ENCODE measurements at places on chromosomes 2 and 18.

GRCh38 chr2:181008407-181008806, 28.0 kb downstream of the UBE2E3 start:
- DNase-seq: no peak

DNA sequence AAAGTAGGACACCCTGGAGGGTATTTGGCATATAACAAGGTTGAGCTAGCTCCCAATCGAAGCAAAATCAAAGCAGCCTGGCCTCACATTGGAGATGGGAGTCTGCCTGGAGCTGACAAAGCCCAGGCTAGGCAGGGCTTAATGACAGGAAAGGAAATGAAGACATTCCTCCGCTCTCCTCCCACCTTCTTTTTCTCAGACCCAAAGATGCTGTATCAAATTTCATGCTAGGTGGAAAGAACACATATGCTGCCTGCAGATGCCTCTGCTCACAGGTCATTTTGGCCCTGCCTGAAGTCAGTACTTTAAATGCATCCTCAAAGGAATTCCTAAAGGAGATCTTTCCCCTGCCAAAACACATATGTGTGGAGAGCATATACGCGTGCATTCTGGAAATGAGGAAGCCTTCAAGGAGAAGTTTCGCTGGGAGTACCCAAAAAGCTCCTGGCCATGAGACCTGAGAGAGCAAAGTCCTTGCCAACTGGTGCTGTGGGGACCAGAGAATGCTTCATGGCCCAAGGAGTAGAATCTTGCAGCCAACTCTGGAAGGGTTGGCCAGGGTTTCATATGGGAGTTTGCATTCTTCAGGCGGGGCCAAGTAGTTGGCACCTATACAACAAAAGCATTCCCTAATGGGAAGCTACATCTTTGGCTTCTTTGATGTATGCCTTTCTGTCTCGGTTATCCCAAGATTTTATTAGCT, 88.0 kb downstream of the AQP4 start:
- no peak for DNase-seq

DNA sequence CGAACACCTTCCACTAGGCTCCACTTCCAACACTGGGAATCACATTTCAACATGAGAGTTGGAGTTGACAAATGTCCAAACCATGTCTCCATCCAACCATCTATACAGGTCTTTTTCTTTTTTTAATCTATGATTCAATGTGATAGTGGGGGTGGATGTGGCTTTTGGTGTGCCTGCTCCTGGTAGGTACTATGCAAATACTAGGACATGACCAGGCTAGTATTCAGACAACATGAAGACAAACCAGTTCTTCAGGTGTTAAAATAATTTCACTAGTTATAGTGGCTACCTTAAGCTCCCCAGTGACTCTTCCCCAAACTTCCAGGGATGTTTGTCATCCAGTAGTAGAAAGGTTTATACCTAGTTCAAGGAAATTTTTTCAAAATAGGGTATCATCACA, 387.5 kb downstream of the CDH2 start:
- DNase-seq: no peak

DNA sequence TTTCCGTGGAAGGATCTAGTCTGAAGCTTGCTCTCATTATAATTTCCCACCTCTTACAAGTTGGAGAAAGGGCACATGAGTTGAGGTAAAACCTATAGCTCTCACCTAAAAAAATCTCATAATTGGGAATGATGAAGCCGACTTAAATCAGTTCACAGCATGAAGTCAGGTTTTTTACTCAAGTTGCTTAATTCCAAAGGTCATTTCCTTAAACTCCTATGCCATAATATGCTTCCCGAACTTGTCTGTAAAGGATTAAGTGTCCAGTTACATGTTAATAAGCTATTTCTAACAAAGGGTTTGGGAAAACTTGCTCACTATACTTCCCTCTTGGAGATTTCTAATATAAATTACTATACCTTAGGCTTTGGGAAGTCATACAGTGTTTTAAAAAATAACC, 481.2 kb downstream of the NUP35 start:
- DNase-seq: no peak

DNA sequence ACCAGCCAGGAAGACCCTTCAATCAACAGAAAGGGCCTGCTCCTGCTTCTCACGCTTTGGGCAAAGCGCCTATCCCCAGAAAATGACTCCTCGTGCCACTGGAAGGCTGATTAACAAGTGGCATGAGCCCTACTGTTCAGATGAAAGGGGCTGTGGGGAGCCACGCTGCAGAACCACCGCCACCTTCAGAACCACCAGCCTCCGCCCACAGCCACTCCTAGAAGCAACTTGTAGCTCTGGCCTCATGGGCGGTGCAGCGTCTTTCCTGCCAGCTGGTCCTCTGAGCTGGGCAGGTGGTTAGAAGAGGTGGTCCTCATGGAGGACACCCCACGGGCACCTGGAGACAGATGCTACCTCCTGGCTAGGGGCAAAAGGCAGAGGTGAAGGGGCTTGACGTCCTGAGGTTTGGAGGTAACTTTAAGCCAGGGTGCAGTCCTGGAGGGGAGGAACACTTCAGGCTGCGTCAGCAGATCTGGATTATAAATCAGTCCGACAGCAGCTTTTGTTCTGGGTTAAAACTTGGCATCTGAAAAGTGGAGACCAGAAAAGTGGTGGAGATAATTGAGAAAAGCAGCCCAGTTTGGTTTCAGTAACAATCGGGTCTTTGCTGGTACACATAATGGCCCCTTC, 861 bp upstream of the SEMA4C start:
- DNase-seq: no peak

GRCh38 chr2:219596954-219597551, 604 bp upstream of the STK11IP start:
- peak; percentile 30 for DNase-seq

GRCh38 chr18:63848159-63848558, 39.3 kb upstream of the SERPINB2 start:
- peak; percentile 59 for DNase-seq

GRCh38 chr18:79910563-79911343, 40.7 kb downstream of the SLC66A2 start:
- no peak for DNase-seq

DNA sequence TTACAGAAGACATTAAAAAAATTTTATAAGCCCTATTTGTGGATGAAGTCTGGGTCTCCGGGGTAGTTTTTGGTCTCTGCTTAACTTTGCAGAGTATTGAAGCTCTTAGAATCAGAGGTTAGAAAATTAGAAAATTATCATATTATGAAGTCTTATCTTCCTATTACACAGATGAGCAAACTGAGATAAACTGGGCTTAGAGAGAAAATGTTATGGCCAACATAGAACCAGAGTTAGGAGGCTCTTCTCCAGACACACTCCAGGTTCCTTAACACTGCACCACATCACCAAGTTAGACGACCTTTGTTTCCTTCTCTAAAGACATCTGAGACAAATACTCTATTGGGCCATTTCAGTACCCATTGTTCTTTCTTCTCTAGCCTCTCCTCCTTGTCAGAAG, 36.7 kb upstream of the NEB start:
- DNase-seq: no peak

GRCh38 chr18:28805491-28805890, 628.6 kb upstream of the CDH2 start:
- DNase-seq: no peak

- DNase-seq: no peak
These were observed 522.1 kb downstream of the NRXN1 start for GRCh38 chr2:50509852-50510251.

GRCh38 chr2:83844490-83844889, 614.6 kb downstream of the SUCLG1 start:
- no peak for DNase-seq

DNA sequence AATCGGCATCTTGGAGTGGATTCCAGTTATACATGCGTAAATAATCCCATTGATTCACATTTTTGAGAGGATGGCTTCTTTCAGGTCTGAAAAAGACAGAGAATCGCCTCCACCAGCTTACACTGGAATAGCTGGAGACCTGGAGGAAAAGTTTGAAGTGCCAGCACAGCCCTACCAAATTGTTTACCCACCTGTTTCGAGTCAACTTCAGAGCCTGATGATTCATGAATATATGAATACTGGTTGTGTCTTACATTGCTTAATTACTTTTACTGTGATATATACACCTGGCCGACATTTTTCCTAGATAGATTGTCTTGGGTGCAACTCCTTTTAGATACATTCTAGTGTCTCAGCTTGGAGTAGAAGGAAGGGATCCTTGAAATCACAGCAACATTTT, 335 bp upstream of the NCKAP5 start:
- no peak for DNase-seq

- no peak for DNase-seq
These were observed 34.5 kb upstream of the TSPYL6 start for GRCh38 chr2:54290356-54291025.

DNA sequence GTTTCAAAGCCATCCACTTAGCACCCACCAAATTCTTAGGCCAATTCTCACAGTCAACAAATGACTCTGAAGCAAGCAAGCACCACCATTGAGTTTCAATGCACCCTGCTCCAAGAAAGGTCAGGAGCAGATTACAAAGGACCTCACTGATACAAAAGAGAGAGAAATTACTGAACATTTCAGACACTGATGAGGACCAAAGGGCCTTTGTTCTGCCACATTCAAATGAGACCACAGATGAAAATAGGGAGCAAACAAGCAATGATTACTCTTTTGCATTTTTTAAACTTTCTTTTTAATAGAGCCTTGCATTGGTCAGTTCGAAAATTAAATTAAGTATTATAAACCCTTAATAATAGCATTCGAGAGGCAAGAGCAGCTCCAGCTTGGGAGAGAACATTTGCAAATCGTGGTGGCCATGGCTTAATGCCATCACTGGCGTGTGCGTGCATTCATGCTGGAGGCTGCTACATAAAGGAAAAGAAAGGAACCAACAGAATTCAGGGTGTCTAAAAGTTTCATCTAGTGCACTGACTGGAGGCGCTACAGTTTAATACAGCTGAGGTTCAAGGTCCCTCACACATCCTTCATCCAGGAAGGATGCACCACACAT, 87.5 kb downstream of the KLF7 start:
- no peak for DNase-seq

- DNase-seq: no peak
These were observed 436.3 kb downstream of the CBLN2 start for GRCh38 chr18:72107647-72108383.

- DNase-seq: no peak
These were observed 94.8 kb downstream of the EML6 start for GRCh38 chr2:54818226-54818625.

GRCh38 chr2:37652199-37652640, 19.2 kb downstream of the CDC42EP3 start:
- no peak for DNase-seq

Data from MV-4-11 (cell line).